ENCODE measurements at places on chromosomes 16 and 17.

GRCh38 chr17:15270628-15271381 lies 5.7 kb upstream of the PMP22 start:
- DNase-seq, result no peak

- DNase-seq, result peak; percentile 11
Measured at GRCh38 chr17:2688351-2689342, 22.9 kb downstream of the CLUH start.

DNA sequence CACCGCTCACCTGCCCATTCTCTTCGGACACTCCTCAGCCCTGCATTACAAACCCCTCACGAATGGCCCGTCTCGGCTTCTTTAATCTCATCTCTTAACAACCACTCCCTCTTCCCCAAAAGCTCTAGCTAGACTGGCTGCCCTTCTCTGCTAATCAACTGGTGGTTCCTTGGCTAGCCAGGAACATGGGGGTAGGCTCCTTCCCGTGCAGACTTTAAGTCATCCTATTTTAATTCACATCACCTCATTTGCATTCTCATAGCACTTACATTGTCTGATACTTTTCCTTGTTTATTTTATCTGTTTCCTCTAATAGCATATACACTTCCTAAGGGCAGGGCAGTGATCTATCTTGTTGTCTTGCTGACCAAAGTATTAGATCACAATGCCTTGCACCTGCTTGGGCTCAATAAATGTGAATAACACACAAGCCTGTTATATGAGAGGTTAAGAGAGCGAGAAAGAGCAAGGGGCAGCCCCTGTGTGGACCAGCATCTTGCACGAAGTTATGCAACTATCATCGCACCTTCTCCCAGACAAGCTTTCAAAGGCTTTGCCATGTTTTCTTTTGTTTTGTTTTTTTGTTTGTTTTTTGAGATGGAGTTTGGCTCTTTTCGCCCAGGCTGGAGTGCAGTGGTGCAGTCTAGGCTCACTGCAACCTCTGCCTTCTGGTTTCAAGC lies 9.8 kb downstream of the TP53 start:
- no peak for DNase-seq

GRCh38 chr17:29136998-29137730 lies 43.0 kb downstream of the MYO18A start:
- DNase-seq, result no peak

- DNase-seq, result no peak
Measured at GRCh38 chr17:16171613-16172012, 43.7 kb downstream of the NCOR1 start.

GRCh38 chr16:65222536-65222935 lies 100.7 kb upstream of the CDH11 start:
- no peak for DNase-seq

DNA sequence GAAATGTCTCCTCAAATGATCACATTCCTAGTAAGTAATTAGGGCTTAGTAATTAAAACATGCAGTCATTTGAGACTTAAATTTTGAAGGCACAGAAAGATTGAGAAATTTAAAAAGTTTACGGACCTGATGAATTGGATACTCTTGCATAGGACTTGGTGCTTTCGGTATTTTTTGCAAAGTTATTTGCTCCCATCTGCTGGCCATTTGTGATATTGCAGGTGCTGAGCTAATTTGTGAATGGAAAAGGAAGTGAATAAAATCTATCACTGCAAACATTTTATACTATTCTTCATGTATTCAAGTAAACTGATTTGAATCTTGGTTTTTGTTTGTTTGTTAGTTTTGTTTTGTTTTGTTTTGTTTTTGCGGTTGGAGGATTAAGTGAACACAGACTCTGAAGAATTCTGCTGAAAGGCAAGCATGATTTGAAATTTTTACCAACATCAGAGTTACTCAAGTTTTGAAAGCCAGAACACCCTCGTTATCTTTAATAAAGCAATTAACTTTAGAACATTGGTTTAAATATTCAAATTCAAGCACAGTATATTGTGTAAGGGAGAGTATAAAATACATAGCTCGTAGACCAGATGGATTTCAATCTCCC lies 689.5 kb upstream of the RBFOX1 start:
- DNase-seq, result no peak

DNA sequence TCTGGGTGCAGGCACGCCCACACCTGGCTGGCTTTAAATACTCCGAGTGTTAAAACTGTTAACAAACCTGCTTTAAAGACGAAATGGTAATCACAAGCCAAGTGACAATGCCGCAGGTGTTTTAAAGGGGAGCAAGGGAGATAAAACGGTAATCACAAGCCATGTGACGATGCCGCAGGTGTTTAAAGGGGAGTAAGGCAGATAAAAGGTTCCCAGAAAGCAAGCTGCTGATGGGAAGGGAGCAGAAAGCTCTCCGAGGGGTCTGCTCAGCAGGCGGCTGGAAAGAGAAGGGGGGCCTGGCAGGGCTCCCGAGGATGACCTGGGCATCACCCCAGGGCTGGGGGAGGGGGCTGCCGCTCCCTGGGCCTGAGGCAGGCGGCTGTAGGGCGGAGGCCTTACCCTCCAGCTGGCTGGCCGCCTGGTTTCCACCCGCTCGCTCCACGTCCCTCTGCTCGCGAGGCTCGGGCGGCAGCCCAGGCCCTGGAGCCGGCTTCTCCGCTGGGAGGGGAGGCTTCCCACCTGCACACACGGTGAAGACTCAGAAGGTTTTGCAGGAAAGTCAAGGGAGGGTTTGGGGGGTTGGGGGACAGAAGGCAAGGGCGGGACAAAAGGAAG lies 12.1 kb downstream of the NDUFAF8 start:
- DNase-seq, result peak; percentile 97

GRCh38 chr17:5854871-5855554 lies 215.2 kb upstream of the WSCD1 start:
- no peak for DNase-seq

GRCh38 chr17:78822552-78822951 lies 18.1 kb downstream of the USP36 start:
- DNase-seq, result no peak

DNA sequence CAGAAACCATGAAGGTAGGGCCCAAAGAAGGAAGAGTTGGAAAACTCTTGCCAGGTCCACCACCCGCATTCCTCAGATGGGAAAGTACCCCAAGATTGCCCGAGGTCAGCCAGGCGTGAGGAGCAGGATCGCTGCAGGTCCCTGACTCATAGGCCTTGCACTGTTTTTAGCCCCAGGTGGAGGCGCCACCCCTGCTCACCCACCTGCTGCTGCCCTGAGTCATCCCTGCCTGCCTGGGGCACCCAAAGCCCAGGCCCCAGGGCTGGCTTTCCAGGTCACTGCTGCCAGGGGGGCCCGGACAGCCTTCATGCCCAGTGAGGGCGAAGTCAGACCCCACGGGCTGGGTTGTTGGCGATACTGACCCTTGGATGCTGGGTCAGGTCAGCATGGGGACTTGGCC lies 100.9 kb downstream of the AMFR start:
- DNase-seq, result no peak

GRCh38 chr17:61720016-61720795 lies 129.2 kb upstream of the NACA2 start:
- DNase-seq, result no peak

GRCh38 chr16:19356024-19356952 lies 61.4 kb upstream of the TMC5 start:
- no peak for DNase-seq

GRCh38 chr17:35811759-35812158 lies 2.5 kb downstream of the TAF15 start:
- no peak for DNase-seq

DNA sequence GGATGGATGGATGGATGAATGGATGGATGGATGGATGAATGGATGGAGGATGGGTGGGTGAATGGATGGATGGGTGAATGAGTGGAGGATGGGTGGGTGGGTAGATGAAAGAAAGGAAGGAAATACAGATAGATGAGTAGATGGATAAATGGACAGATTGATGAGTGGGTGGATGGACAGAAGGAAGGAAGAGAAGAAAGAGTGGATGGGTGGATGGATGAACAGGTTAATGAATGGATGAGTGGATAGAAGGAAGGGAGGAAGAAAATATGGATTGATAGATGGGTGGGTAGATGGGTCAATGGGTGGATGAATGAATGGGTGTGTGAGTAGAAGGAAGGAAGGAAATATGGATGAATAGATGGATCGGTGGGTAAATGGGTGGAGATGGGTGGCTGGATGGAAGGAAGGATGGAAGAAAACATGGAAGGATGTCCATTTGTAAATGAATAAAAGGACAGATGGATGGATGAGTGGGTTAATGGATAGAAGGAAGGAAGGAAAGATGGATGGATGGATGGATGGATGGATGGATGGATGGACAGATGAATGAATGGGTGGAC lies 97.3 kb upstream of the TNRC6C start:
- DNase-seq, result no peak

DNA sequence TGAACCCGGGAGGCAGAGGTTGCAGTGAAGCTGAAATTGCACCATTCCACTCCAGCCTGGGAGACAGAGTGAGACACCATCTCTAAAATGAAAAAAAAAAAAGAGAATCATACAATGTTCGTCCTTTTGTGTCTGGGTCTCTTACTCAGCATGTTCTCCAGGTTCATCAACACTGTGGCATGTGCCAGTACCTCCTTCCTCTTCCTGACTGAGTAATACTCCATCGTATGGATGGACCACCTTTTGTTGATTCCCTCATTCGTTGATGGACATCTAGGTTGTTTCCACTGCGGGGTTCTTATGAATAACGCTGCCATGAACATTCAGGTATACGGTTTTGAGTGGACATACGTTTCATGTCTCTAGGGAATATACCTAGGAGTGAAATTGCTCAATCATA lies 4.1 kb upstream of the HS3ST6 start:
- DNase-seq, result no peak

DNA sequence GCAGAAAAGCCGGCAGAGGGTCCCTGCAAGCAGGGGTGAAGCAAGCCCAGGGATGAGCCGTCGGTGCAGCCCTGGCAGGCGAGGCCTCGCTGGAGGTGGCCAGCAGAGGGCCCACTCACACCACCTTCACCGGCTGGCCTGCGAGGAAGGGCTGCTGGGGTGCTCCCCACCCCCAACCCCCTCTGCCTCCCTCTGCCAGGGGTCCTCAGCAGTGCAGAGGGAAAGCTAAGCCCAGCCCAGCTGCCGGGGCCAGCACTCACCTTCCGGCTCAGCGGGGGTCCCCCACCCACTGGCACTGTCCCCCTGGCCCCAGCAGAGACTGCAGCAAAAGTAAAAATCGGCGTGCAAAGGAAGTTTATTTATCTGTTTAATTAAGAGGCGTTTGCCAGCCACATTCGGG lies 113.4 kb downstream of the ENGASE start:
- DNase-seq, result no peak

DNA sequence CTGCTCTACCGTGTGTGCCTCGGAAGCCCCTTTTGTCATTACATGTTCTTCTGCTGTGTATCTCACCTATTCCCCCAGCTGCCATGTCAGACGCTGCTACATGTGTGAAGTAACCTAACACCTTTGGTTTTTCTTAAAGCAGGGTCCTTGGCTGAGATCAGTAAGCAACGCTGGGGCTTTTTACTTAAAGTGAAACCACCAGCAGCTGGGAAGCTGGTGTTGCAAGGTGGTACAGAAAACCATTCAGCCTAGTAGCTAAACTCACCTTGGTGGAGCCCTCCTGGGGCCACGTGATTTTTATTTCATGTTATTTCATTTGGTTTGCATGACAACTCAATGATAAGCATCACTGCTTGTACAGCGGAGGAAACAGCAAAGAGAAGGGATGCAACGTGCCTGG lies 62.6 kb downstream of the PLCG2 start:
- no peak for DNase-seq

- DNase-seq, result no peak
Measured at GRCh38 chr17:46758614-46759013, 59.9 kb downstream of the WNT3 start.

GRCh38 chr16:50697881-50698767 lies 4.7 kb downstream of the NOD2 start:
- no peak for DNase-seq

GRCh38 chr17:27544350-27545131 lies 86.4 kb upstream of the LGALS9 start:
- no peak for DNase-seq

DNA sequence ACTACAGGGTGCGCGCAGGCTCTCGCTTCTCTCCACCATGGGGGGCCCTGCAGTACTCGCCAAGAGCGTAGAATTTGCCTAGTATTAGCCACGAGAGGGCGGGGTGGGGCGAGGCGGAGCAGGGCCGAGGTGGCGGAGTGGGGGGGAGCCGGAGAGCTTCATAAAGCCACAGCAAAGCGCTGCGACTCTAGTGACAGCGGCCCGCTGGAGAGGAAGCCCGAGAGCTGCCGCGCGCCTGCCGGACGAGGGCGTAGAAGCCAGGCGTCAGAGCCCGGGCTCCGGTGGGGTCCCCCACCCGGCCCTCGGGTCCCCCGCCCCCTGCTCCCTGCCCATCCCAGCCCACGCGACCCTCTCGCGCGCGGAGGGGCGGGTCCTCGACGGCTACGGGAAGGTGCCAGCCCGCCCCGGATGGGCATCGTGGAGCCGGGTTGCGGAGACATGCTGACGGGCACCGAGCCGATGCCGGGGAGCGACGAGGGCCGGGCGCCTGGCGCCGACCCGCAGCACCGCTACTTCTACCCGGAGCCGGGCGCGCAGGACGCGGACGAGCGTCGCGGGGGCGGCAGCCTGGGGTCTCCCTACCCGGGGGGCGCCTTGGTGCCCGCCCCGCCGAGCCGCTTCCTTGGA lies at the start of gene TBX21:
TSS of gene TBX21 (plus strand) at position 190 of the 627 bp plus-strand sequence. CDS start at position 409, 219 bp downstream.
- peak; percentile 61 for DNase-seq

DNA sequence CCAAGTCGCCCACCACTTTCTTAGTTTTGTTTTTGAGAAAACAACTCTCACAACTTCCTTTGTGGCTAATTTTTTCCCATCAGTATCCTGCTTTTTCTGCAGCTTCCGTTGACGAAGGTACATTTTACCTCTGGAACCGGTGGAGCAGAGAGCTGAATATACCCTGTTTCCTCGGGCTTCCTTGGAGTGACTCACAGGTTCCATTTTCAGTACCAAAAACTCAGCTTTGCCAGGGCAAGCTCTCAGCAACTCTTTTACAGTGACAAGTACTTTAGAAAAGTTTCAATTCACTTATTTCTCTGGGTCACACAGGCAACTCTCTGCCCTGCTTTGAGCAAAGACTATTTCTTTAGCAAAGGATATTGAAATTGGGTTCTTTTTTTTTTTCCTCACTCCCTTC lies 318.9 kb downstream of the SNX29 start:
- no peak for DNase-seq

DNA sequence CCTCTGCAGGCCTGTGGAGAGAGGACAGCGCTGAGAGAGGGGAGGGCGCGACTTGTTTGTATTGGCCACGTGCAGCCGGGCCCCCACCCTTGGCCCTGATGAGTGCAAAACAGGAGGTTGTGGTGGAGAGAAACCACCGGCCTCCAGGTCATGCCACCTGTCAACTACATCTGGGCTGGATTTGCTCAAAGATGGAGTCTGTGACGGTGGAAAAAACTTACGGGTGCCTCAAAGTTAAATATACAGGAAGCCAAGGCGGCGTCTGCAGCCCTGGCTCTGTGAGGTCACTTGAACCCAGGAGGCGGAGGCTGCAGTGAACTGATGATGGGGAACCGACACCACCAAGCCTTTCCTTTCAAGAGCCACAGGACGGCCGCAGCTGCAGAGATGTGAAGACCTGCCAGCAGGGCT lies 15.7 kb downstream of the C16orf74 start:
- no peak for DNase-seq

GRCh38 chr16:66134875-66135274 lies 231.6 kb upstream of the CDH5 start:
- no peak for DNase-seq

Measured in NCI-H1105 treated with DMSO at 0.1 percent for 48 hours (cell line).